ENCODE measurements at places on chromosomes 13 and 19. TPM values are rescaled to one million over a fixed set of nuclear protein-coding genes. Genes with fewer than 3 reads are reported as not detected.

The PEX11G gene
- total RNA-seq = 2.2 TPM

The RAB3A gene
- 7.5 TPM for total RNA-seq

- no peak for DNase-seq
- no peaks in the 10 kb centered on the region for H3K27me3 ChIP-seq
- H3K36me3 ChIP-seq = no peaks in the 10 kb centered on the region
- no peak overlapping the region for H3K4me3 ChIP-seq
- peaks cover 8% of the 10 kb centered on the region for H3K4me1 ChIP-seq
- no peak overlapping the region for H3K27ac ChIP-seq
Observed at GRCh38 chr13:106314417-106314816, 221.0 kb downstream of the EFNB2 start.

The ZNF429 gene
- total RNA-seq = 11.0 TPM

DNA sequence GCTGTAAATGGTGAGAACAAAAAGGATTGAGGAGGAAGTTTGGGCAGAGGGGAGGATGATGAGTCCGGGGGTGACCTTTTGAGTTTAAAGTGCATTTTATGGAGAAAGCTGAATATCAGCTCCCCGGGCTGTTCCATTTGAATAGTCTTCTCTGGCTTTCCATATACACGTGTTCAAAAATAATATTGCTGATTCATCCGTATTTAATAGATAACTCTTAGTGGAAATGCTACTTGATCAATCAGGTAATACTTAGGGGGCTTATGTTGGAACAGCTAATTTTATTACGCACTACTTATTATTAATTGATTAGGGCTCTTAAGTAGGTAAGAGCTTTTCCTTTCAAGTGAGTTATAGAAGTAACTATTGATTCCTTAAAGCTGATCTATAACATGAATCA lies 76.4 kb downstream of the ERCC5 start:
- no peaks in the 10 kb centered on the region for H3K36me3 ChIP-seq
- DNase-seq = no peak
- no peak overlapping the region for H3K4me3 ChIP-seq

GRCh38 chr13:76991432-76991795 lies 467 bp upstream of the CLN5 start:
- DNase-seq = no peak
- peaks cover 21% of the 10 kb centered on the region for H3K4me1 ChIP-seq
- peak overlapping the region; percentile 28 for H3K27ac ChIP-seq

- peaks cover 28% of the 10 kb centered on the region for H3K4me1 ChIP-seq
- H3K27ac ChIP-seq = no peak overlapping the region
- DNase-seq = no peak
- H3K4me3 ChIP-seq = no peak overlapping the region
- H3K27me3 ChIP-seq = no peaks in the 10 kb centered on the region
Observed at GRCh38 chr13:21055511-21056045, 5.8 kb downstream of the LATS2 start.

DNA sequence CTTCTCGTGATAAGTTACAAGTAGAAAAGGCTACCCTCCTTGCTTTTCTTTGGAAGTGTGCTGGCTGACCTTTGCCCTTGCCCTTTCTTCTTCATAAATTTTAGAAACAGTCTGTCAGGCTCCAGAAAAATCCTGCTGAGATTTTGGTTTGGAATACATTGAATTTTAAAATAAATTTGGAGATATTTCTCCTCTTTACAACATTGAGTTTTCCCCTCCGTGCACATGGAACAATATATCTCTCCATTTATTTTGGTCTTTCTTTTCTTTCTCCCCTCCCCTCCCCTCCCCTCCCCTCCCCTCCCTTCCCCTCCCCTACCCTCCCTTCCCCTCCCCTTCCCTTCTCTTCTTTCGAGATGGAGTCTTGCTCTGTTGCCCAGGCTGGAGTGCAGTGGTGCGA lies 8.6 kb downstream of the KLK4 start:
- no peak for DNase-seq
- peaks cover 2% of the 10 kb centered on the region for H3K27me3 ChIP-seq
- H3K27ac ChIP-seq = no peak overlapping the region
- H3K4me1 ChIP-seq = no peaks in the 10 kb centered on the region
- H3K36me3 ChIP-seq = no peaks in the 10 kb centered on the region

DNA sequence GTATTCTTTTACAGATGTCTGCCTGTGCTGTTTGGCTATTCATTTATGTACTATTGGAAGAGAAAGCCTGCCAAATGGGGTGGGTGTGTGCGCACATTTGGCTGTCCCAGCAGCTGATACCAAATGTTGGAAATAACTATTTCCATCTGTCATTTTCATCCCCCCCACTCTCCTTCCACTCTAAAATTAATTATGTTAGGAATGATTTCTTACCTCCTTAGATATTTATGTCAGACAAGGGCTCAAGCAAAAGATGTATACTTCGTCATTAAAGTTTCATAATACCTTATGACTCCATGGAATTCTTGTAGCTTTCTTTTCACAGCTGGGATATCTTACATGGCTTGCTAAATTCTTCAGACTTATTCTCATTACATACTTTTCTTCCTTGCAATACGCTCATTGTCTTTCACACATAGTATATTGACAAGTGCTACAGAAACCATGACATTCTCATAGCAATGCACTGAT lies 18.6 kb downstream of the ITM2B start:
- no peaks in the 10 kb centered on the region for H3K27me3 ChIP-seq
- no peak overlapping the region for H3K27ac ChIP-seq
- peaks cover 20% of the 10 kb centered on the region for H3K36me3 ChIP-seq
- no peak overlapping the region for H3K4me3 ChIP-seq
- no peak for DNase-seq
- no peaks in the 10 kb centered on the region for H3K4me1 ChIP-seq

The CYP2S1 gene
- total RNA-seq = 11.1 TPM

DNA sequence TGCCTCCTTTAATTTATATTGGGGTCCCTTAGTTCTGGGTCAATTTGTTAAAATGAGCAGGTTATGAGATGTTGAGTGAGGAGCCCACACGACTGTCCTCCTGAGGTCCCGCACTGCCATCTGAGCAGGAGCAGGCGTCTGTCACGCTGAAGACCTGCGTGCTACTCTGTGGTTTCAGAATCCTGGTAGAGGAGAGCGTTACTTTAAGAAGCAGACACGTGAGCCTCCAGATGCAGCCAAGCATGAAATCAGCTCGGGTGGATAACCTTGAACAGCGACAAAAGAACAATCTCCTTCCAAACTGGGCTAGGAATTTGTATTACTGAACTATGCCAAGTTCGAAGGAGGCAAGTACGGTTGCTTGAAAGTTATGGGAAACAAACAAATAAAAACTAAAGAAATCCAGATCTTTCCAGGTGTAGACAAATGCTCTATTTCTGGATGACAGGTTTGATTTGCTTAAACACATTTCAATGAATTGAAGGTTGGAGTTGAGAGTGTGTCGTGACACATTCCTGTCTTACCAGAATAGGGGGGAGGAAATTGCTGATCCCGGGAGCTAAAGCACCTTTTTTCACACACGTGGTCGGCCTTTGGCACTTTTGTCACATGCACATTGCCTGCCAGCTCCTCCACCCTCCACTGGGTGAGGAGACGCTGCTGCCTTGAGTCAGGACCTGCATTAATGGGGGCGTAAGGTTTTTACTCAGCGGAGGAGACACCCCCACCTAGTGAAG lies 945.5 kb upstream of the SLC10A2 start:
- H3K4me1 ChIP-seq = peaks cover 36% of the 10 kb centered on the region
- H3K4me3 ChIP-seq = no peak overlapping the region
- peak; percentile 36 for DNase-seq
- H3K27ac ChIP-seq = no peak overlapping the region
- H3K27me3 ChIP-seq = no peaks in the 10 kb centered on the region

GRCh38 chr13:50320271-50320862 lies 305.1 kb downstream of the KCNRG start:
- H3K4me3 ChIP-seq = no peak overlapping the region
- H3K27ac ChIP-seq = peak overlapping the region; percentile 50
- no peaks in the 10 kb centered on the region for H3K36me3 ChIP-seq
- H3K27me3 ChIP-seq = no peaks in the 10 kb centered on the region

DNA sequence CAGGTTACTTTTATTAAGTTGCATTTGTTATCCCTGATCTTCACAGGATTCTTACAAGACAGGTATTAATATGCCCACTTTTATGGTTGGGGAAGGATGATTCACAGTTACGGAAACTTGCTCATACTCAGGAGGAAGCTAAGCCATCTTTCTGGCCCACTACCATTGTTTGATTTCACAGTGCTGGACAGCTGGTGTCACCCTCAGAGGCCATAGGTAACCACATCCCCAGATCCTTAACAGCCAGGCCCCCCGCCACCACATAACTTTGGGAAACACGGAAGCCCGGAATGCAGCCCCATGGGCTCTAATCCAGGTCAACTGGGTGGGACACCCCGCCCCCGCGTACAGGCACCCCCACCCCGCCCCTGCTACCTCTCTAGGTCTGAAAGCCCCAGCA lies 119.7 kb downstream of the IRS2 start:
- no peak overlapping the region for H3K4me3 ChIP-seq
- DNase-seq = peak; percentile 8
- H3K27ac ChIP-seq = no peak overlapping the region
- peaks cover 6% of the 10 kb centered on the region for H3K4me1 ChIP-seq
- no peaks in the 10 kb centered on the region for H3K36me3 ChIP-seq

DNA sequence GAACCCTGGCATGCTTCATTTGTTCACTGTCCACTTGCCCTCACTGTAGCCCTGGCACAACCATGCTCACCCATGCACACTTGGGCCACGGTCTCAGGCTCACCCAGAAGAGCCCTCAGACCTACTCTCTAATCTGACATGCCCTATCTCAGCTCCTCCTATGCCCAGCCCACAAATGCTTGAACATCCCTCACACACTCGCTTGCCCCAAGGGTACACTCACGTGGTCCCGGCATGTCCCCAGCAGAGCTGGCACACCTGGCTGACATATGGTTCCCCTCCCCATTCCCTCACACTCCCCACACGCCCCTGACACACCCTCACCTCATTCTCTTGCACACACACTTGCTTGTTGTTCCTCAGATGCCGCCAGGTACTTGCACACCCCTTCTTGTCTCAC lies 55.7 kb downstream of the MAP4K1 start:
- H3K4me1 ChIP-seq = no peaks in the 10 kb centered on the region
- H3K36me3 ChIP-seq = no peaks in the 10 kb centered on the region
- DNase-seq = no peak
- no peak overlapping the region for H3K27ac ChIP-seq

GRCh38 chr13:44458313-44458975 lies 84.8 kb downstream of the SERP2 start:
- H3K27ac ChIP-seq = no peak overlapping the region
- H3K36me3 ChIP-seq = no peaks in the 10 kb centered on the region
- no peaks in the 10 kb centered on the region for H3K4me1 ChIP-seq
- no peak for DNase-seq

DNA sequence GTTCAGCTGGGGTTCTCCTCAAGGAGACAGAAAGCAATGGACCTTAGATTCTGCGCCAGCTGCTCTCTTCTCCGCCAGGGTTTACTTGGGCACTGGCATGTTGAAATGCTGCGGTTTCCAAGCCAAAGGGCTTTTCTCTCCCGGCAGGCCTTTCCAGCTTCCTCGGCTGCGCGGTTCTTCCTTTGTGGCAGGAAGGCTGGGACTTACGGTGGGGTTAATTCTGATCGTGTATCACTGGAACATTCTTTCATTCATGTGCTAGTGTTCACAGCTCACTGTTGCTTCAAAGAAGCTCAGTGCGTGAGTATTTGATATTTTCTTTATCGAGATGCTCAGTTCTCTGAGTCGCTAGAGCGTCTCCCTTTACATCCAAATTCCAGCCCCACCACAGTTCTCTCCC lies 723.2 kb downstream of the UQCRFS1 start:
- no peak overlapping the region for H3K27ac ChIP-seq
- no peaks in the 10 kb centered on the region for H3K4me1 ChIP-seq
- DNase-seq = no peak
- no peak overlapping the region for H3K4me3 ChIP-seq
- no peaks in the 10 kb centered on the region for H3K27me3 ChIP-seq

- H3K4me1 ChIP-seq = peaks cover 11% of the 10 kb centered on the region
- no peaks in the 10 kb centered on the region for H3K36me3 ChIP-seq
- no peak for DNase-seq
Observed at GRCh38 chr13:43880926-43881325, 1.2 kb downstream of the LACC1 start.

DNA sequence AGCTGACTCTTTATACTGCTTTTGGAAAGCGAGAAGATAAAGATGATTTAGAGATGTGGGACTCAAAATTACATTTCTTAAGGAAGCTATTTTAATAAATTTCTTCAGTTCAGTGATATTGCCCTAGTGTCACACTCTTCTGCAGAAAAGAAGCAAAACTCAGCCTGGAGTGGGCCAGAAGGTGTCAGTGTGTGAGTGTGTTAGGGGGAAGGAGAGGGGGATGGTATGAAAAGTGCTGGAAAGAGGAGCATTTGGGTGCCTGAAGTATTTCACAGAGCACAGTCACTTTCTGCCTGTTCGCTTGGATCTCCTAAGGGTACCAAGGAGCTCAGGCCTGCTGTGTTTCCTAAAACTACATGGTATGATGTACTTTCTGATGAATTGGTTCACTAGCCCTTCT lies 84.5 kb upstream of the FRY start:
- no peak overlapping the region for H3K27ac ChIP-seq
- no peak overlapping the region for H3K4me3 ChIP-seq
- no peak for DNase-seq
- no peaks in the 10 kb centered on the region for H3K27me3 ChIP-seq
- peaks cover 8% of the 10 kb centered on the region for H3K4me1 ChIP-seq

DNA sequence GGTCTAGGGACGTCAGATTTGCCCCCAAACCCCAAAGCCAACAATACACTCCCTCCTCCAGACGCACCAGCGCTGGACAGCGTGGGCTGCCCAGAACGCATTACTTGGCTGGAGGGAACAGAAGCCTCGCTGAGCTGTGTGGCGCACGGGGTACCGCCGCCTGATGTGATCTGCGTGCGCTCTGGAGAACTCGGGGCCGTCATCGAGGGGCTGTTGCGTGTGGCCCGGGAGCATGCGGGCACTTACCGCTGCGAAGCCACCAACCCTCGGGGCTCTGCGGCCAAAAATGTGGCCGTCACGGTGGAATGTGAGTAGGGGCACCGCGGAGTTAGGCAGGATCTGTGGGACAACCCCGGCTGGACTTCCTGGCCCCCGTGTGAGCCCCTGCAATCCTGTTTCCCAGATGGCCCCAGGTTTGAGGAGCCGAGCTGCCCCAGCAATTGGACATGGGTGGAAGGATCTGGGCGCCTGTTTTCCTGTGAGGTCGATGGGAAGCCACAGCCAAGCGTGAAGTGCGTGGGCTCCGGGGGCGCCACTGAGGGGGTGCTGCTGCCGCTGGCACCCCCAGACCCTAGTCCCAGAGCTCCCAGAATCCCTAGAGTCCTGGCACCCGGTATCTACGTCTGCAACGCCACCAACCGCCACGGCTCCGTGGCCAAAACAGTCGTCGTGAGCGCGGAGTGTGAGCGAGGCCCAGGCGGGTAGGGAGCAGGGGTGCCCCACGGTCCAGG lies 4.0 kb downstream of the ICAM5 start:
- H3K36me3 ChIP-seq = no peaks in the 10 kb centered on the region
- DNase-seq = no peak
- H3K4me1 ChIP-seq = peaks cover 30% of the 10 kb centered on the region
- H3K27ac ChIP-seq = no peak overlapping the region
- H3K4me3 ChIP-seq = no peak overlapping the region

DNA sequence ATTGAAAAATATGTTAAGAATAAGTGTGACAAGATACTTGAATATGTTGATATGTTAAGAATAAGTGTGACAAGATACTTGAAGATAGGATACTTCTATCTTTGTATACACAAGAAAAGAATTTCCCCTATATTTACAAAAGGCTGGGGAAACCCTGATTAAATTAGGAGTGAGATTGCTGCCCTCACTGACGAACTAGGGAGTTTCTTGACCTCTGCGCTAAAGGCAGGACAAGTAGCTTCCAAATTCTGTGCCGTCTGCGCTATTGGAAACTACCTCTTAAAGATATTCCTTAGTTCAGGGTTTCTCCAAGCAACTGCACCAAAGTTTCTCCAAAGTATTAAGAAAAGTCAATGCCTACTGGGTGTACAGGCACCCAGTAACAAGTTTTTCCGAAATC lies 730 bp downstream of the ZNF260 start:
- peak overlapping the region; percentile 83 for H3K27ac ChIP-seq
- peaks cover 7% of the 10 kb centered on the region for H3K4me1 ChIP-seq
- peaks cover 7% of the 10 kb centered on the region for H3K36me3 ChIP-seq
- no peak for DNase-seq
- no peaks in the 10 kb centered on the region for H3K27me3 ChIP-seq
- H3K4me3 ChIP-seq = peak overlapping the region; percentile 86
